ENCODE measurements at places on chromosomes 4 and X.

- DNase-seq = no peak
Observed at GRCh38 chr4:68123525-68123924, 6.1 kb downstream of the TMPRSS11F start.

- no peak for DNase-seq
Observed at GRCh38 chr4:16431866-16432265, 205.6 kb upstream of the TAPT1 start.

GRCh38 chr4:28287831-28288233 lies 1427.2 kb downstream of the STIM2 start:
- DNase-seq = no peak

DNA sequence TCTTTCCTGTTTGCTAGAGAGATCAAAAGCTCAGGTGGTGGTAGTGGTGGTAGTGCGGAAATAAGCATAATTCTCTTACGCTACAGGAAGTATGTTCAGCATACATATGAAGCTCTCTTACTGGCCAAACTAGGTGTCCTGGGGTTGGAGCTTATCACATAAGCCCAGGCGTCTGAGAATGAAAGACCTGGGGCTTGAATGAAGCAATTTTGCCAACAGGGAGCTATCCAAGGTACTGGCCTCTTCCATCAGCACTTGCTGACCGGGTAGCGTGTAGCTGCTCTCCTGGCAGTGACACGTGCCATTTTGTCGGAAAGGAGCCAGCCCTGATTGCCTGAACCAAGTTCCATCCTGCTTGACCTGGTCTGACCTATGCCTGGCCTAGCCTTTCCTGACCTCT lies 65.9 kb upstream of the HPF1 start:
- DNase-seq = no peak

DNA sequence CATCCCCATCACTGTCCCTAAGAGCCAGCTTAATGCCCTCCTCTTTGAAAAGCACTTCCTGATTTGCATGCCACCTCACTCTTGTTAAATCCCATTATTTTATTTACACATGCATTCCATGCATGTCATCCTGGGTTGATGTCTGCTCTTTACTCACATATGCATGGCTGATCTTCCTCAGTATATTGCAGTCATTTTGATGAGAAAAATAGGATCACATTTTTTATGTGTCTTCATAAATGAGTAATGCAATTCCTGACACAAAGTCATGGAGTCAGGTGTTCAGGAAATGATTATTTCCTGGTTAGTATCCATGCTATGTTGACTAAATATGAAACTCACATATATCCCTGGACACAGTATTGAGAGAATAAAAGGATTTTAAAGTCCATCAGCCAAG lies 204.7 kb downstream of the SLIT2 start:
- no peak for DNase-seq
